ENCODE measurements at places on chromosomes 2 and 18.
A peak's percentile ranks its signal among the peaks of the same experiment; 100 is the strongest.

GRCh38 chr2:11941201-11942177, 195.1 kb downstream of the LPIN1 start:
- DNase-seq, result no peak

- DNase-seq, result no peak
Observed at GRCh38 chr2:30679426-30680088, 127.7 kb downstream of the CAPN13 start.

DNA sequence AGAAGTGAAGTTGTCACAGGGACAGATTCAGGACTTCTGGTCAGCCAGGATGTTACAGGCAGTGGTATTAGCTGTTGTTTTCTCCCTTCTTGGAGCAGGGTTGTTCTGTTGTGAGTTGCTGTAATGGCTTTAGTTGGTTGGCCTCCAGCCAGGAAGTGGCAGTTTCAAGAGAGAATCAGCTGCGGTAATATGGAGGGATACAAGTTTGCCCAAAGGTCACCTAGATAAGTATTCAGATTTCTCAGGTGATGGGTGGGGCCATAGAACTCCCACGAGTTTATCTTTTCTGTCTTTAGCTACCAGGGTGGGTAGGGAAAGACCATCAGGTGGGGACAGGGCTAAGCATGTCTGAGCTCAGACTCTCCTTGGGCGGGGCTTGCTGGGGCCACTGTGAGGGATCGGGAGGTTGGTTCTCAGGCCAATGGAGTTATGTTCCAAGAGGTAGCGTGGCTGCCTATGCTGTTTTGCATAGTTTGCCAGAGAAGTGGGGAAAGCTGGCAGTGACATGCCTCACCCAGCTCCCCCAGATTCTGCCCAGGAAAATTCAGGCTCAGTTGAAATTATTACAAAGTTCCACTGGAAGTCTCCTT, 640.4 kb upstream of the CHAC2 start:
- no peak for DNase-seq

DNA sequence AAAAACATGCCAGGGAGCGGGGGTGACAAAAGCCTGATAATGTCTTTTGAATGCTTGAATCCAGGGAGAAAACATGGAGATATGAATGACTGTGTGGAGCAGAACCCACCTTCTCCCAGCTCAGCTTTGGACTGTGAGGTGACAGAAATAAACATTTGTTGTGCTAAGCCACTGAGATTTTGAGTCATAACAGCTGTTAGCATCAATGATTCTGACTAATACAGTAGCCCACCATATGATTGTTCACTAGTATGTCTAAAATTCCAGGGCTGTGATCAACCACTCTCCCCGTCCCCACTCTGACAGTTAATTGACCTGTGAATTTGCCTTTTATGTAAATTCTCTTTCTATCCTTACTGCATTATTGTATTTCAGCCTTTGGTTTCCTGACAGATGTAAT, 69.1 kb downstream of the PDK1 start:
- no peak for DNase-seq

GRCh38 chr2:240129311-240129710, 6.8 kb downstream of the COPS9 start:
- DNase-seq, result no peak

DNA sequence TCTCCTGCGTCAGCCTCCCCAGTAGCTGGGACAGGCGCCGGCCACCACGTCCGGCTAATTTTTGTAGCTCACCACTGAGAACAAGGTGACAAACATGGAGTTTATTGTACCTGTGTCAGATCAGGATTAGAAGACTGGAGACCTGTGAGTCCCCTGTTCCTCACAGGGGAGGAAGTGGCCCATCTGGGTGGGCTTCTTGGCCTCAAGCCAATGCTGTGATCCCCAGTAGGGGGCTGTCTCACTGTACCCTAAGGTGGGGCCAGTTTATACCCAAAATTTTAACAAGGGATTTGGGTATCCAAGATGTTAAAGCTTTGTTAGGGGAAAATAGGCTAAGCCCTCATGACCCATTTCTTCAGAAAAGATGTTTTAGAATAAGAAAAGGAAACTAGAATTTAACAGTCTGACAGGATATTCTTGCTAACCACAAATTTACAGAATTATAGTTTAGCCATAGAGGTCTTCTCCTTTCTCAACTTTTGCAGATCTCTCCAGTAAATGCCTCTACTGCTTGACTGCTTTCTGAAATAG, 16.3 kb downstream of the PCBP1 start:
- no peak for DNase-seq

DNA sequence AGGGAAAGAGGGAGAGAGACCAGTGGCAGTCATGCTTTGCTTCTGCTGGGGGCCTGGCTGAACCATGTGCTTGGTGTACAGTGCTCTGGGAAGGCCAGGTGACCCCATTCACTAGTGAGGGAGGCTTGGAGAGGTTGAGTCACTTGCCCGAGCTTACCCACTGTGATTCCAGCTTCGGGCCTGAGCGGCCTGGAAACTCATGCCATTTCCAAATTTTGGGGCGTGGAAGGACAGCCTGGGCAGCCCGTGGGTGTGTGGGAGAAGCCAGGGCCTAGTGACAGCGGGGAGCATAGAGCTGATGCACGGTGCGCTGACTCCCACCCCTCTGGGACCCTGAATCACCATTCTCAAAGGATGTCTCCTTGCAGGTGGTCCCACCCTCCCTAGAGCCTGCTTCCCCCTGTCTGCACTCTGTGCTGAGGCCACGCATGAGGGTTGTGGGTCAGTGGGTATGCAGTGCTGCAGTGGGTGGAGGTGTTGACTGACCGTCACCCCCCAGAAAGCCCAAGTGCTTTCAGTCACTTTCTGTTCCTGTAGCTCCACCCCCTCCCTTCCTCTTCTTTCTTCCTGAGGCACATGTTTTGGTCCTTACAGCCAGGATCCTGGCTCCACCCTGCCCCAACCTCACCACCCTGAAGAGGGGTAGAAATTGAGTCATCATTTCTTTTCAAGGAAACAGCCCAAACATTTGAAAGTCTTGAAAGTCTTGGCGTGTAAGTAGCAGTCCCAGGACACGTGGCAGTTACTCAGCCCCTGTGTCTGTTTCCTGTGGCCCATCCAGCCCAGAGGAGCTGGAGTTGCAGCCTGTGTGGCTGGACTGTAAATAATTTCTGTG, 69.3 kb upstream of the MCFD2 start:
- DNase-seq, result peak; percentile 96

- DNase-seq, result no peak
Observed at GRCh38 chr2:128310761-128311160, 7.9 kb downstream of the HS6ST1 start.

- peak; percentile 78 for DNase-seq
Observed at GRCh38 chr2:28802975-28803429, 7.6 kb upstream of the SPDYA start.

DNA sequence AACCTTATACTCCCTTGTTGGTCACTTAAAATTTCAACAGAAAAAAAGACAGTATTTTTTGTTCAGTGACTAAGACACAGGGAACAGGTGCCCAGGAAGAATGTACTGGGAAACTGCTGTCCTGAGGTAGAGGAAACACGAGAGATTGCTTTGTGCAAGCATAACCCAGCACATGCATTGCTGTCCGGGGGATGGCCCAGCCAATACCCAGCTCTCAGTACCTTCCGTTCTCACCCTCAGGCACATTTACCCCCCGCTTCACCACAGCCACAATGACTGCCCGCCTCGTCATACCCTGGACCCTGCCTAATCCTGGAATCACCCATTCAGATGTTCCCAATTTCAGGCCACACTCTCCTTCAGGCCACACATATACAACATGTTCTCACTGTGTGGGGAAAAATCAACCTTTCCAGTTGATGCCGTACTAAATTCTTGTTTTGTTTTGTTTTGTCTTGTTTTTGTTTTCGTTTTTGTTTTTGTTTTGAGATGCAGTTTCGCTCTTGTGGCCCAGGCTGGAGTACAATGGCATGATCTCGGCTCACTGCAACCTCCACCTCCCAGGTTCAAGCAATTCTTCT, 140.7 kb downstream of the ESCO1 start:
- no peak for DNase-seq

GRCh38 chr18:70705831-70706416, 417.1 kb downstream of the SOCS6 start:
- DNase-seq, result no peak

DNA sequence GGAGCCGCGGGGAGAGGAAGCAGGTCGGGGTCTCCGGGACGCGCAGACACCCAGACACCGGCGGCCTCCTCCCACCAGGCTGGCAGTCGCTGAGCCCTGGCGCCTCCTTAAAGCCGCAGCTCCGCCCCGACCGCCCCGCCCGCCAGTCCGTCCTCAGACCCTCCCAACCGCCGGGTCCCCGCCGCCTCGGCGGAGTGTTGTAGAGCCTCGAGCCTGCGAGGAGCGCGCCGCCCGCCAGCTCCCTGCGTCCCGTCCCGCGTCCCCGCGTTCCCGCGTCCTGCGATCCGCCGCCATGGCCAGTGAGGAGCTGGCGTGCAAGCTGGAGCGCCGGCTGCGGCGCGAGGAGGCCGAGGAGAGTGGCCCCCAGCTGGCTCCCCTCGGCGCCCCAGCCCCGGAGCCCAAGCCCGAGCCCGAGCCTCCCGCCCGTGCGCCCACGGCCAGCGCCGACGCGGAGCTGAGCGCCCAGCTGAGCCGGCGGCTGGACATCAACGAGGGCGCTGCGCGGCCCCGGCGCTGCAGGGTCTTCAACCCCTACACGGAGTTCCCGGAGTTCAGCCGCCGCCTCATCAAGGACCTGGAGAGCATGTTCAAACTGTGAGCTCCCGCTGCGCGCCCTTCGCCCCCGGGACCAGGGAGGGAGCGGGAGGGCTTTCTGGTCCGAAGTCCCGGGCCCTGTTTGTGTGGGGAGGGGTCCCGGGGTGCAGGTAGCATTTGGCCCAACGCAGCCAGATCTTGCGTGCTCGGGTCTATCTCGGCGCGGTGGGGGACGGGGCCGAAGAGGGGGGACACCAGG, at the start of gene EFHD1:
Gene EFHD1, plus strand, starts transcription at position 192 of the 793 bp plus-strand sequence. Its CDS starts 101 bp downstream, at position 293.
- peak; percentile 13 for DNase-seq

DNA sequence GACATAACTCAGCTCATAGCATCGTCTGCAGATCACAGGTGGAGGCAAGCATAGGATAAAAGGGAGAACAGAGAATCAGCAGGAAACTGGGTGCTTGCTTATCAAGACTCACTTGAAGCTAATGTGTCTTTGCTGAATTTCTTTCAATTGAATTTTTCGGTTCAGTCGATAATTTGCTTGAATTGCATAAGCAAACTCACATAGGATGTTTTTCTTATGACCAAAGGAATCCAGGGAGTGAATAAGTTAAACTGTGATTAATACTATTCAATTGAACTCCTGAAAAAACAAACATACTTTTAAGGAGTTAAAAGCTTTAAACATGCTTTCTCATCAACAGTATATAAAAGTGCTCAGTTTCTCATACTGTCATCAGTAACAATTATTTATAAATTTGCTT, 707.1 kb upstream of the ACVR2A start:
- DNase-seq, result no peak

GRCh38 chr18:31149351-31149750, 13.3 kb downstream of the DSC1 start:
- no peak for DNase-seq

GRCh38 chr18:46866523-46866922, 50.8 kb downstream of the PIAS2 start:
- no peak for DNase-seq

- DNase-seq, result no peak
Observed at GRCh38 chr18:67778016-67778415, 261.5 kb upstream of the DSEL start.
